ENCODE measurements at places on chromosomes 12 and 14.

GRCh38 chr12:5511644-5512600 lies 80.0 kb downstream of the NTF3 start:
- peak; percentile 3 for DNase-seq

DNA sequence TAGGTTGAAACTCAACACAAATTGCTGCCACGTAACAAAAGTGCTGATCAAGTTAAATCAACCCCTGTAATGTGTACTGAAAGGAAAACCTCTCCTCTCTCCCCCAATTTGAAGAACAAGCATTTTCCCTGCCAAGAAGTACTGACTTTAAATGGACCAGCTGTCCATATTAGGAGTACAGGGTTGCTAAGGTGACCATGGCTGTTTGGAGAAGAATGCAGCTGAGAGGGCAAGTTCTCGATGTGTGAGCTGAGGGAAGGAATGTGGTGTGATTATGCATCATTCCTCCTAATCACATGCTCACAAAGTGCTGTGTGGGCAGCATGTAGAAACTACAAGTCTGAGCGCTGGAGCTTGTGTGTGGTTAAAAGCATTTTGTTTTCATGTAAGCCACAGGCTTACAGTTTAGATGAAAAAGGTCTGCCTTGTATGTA lies 50.9 kb upstream of the CCT2 start:
- DNase-seq = peak; percentile 7

DNA sequence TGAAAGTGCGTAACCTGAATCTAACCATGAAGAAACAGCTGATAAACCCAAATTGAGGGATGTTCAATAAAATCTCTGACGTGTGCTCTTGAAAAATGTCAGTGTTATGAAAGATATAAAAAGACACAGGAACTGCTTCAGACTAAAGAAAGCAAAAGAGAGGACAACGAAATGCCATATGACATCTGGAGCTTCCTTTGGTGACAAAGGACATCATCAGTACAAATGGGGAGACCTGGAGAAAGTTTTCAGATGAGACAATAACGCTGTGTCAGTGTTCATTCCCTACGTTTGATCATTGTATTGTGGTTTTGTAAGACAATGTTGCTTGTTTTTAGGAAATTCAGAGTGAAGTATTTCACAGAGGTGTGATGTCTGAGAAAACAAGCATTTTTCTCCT lies 125.9 kb upstream of the MAP1LC3B2 start:
- no peak for DNase-seq

- DNase-seq = no peak
These were observed 14.0 kb upstream of the MAP1LC3B2 start for GRCh38 chr12:116545144-116545543.

DNA sequence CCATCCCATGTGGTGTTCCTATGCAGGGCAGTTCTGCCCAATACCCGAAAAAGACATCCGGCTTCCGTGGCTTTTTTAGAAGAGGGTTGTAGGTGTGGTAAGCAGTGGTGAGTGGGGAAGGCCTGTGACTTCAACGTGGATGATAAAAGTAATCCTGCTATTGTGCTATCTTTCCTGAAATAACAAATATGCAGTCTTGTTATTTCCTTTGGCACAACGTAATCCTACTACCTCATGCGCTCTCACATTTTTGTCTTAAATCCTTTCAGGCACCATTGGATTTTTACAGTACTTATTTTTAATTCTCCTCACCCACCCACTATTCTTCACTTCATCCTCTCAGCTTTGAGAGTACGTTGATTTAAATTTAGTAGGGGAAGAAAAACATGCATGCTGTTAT lies 96.8 kb downstream of the IPO8 start:
- DNase-seq = no peak
